Panc1 (cell line): ENCODE measurements at places on chromosomes 5 and 9.

DNA sequence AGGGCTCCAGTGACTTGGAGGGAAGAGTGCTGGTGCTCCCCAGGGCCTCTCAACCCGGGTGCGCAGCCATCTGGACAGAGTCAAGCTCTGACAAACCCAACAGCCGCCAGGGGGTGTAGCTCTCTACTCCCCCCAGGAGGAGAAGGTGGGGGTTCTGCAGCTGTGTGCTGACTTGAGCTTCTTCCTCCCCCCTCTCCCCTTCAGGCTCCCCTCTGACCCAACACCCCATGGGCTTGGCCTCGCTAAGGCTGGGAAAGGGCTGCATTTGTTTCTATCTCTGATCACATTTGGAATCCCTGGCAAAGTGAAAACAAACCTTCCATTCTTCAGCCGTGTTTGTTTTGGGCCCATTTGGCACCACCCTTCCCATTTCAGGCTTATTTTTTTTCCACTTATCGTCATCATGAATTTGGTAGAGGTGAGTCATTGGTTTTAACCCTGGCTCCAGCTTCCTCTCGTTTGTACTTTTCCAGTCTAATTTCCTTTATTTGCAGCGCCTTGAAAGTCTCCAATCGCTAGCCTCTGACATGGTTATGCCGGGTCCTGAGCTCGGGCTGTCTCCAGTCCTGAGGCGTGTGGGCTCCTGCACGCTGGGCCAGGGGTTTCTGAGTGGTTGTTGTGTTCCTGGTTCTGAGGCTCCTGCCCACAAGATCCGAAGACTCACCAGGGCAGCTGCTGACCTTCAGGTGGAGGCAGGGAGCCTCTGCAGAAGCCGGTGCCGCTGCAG, 36.1 kb downstream of the DAP start:
- peak; percentile 88 for DNase-seq

DNA sequence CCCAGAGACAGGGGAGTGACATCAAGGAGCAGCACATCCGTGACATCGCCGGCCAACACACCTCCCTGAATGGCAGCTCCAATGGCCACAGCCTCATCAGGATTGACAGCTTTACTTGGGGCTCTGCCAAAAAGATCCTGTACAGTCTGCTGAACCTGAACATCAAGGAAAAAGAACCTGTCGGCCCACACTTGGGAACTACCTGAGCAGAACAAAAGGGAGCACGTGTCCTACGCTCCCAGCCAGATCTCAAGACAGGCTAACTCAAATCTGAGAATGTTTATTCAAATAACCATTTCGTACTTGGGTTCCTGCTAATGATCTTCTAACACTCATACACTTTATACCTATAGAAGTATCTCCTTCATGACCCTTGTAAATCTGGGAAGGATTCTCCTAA, 15.3 kb downstream of the HSPA9 start:
- DNase-seq, result no peak

DNA sequence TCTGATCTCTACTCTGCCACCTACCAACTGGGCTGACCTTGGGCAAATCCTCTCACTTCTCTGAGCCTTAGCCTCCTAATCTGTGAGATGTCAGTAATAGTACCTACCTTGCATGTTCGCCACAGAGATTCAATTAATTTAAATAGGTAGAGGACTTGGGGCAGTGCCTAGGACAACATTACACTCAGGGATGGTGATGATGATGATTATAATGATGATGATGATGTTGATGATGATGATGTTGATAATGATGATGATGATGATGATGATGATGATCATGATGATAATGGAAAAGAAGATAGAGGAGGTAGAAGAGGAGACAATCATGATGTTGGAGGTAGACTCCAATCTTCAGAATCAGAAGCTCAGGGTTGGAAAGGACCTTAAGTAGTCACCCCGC, 40.7 kb upstream of the SMIM23 start:
- no peak for DNase-seq

GRCh38 chr9:28464481-28465216, 891.4 kb upstream of the C9orf72 start:
- DNase-seq, result no peak

GRCh38 chr5:107813559-107813958, 142.8 kb upstream of the EFNA5 start:
- DNase-seq, result no peak

GRCh38 chr5:29214839-29215238, 1978.6 kb upstream of the CDH6 start:
- DNase-seq, result no peak

DNA sequence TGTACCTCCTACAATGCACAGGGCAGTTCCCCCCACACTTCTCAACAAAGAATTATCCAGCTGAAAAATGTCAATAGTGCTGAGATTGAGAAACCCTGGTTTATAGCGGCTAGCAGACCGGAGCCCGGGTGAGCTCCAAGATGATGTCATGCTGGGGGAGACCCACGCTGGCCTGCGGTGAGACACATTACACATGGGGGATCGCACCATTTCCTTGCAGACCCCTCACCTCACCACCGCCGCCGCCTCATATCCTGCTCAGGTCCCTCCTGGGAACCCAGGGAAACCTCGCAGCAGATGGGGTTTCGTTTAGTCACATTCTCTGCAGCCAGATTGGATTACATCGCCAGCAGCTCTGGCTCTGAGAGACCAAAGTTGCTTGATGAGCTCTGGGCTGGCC, 14.7 kb upstream of the TNC start:
- no peak for DNase-seq

DNA sequence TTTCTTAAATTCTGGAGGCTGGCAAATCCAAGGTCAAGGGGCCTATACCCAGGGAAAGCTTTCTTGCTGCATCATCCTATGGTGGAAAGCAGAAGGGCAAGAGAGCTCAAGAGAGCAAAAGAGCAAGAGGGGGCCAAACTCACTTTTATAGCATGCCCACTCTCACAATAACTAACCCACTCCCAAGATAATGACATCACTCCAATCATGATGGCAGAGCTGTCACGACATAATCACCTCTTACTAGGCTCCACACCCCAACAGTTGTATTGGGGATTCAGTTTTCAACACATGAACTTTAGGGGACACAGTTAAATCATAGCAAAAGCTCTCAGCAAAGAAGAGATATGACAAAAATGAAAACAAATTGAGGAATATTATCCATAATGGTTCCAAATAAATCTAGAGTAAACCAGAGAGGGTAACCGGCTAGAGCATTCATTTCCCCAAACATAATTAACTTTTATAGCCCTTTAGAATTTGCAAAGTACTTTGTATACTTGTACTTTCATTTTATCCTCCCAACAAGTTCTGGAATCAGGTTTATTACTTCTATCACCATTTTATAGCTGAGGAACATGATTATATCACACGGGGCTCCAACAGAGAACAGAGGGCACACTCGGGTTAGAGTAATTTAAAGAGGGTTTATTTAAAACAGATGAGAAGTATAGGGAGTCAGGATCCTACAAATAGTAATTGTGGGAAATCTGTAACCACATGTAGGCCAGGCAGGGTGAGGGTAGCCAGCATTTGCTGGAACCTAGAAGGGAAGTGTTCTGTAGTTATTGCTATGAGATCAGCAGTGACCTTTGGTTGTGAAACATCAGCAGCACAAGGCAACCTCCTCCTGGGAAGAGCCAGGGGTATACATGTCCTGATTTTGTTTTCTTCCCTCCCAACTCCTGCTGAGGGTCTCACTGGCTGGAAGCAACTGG, 7.2 kb upstream of the TARS1 start:
- no peak for DNase-seq

DNA sequence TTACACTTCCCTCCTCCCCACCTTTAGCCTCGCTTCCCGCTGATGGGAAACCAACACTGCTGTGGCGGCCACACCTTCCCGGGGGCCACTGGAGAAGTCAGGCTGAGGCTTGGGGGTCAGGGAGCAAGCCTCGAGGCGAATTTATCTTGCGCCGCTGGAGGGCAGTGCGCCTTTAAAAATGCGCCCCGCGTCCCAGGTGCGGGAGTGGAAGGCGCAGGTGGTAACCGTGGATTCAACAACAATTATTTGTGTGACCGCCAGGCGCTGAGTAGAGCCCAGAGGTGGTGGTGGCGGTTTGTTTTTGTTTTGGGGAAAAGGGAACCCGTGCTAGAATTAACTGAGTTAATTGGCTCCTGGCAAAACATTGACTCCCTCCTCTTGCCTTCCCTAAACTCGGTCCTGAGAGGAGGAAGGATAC, 1.1 kb downstream of the CFAP77 start:
- no peak for DNase-seq

DNA sequence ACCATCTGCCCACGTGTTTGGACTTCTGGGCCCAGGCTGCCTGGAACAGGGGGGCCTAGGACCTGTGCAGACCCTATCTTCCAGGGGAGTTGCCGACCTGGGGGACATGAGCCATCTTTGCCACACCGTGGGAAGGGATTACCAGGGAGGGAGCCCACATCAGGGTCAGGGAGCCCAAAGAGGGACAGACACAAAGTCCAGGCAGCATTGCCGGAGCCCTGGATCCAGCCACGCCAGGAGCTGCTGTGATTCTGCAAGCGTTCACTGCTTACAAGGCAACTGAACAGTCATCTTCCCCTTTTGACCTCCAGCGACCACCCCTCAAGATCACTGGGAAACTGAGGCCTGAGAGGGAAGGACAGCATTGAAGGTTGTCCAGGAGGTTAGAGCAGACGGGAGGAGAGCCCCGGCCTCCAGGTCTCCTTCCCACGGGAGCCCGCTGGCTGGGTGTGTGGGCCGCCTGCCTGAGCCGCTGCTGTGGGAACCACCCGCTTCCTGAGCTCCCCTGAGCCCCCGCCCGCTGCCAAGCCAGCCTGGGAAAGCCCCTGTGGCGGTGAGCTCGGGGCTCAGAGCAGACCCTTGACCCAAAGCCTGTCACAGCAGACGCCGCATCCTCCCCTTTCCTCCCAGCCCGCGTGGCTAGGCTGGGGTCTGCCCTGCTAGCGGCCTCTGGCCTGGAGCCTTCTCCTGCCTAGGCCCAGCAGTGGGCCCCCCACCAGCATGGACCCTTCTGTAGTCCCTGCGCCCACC, 17.1 kb upstream of the NOTCH1 start:
- DNase-seq, result no peak

DNA sequence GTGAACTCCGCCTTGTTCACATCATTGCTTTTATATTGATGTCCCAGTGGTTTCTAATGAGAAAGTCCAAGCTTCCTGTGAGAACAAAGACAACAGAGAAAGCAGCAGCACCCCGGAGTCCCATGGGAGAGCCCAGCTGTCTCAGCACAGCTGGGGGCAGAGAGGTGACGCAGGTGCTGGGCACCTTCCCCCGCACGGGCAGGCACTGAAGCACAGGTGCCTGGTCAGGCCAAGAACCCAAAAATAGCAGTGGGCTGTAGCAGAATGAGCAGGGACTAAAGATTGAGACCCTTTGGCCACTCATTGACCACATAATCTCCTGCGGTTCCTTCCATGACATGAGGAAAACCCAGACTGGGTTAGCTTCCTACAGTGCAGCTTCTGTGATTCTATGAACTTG, 18.8 kb downstream of the SRD5A1 start:
- no peak for DNase-seq
